Erythroblast (primary cell): ENCODE measurements at places on chromosomes 1 and 21.

DNA sequence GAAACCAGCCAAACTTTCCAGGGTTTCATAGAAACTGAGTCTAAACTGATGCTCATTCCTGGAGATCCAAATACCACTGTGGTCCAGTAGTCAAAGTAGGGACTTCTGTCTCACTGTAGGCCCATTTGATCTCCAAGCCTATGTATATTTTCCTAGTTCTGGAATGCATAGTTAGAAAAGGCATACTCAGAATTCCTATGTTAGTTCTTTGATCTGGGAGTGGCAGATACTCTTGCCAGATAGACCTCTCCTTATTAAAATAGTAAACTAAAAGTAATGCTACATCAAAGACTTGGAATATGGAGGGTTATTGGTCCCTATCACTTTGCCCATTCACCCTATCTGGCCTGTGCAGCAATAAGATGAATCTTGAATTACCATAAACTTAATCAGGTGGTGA is 10.4 kb upstream of the SGIP1 start:
- DNase-seq: no peak

- DNase-seq: no peak
Measured at GRCh38 chr1:114003431-114003830, 24.2 kb downstream of the OLFML3 start.

DNA sequence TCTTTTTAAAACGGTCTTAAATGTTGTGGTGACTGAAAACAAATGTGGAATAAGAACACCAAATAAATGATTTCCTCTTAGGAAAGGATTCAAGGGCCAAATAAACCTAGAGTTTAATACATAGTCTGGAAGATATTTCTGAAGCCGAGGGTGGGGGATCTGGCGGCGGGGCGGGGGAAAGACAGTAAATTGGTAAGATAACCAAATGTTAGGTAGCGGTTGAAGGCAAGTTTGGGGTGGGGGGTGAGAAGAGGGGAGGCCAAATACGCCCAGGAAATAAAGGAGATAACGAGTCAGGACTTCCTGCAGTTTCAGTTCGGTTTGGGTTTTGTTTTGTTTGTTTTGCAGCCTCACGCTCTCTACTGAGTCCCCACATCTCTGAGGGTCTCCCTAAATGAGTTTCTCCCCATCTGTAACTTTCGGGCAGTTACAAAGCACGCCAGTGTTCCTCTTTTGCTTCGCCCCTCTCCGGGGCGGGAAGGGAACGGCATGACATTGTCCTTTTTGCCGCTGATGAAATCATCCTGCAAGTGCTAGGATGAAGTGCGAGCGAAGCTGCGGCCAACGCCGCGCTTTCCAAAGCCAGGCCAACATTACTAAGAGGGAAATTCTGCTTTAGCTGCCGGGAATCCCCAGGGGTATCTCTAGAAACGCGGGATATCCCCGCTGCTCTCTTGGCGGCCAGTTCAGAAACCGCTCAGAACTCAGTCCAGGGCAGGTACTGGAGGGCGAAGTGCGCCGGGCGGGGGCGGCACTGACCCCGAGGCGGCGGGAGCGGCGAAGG is 844 bp downstream of the NIBAN1 start:
- peak; percentile 93 for DNase-seq

DNA sequence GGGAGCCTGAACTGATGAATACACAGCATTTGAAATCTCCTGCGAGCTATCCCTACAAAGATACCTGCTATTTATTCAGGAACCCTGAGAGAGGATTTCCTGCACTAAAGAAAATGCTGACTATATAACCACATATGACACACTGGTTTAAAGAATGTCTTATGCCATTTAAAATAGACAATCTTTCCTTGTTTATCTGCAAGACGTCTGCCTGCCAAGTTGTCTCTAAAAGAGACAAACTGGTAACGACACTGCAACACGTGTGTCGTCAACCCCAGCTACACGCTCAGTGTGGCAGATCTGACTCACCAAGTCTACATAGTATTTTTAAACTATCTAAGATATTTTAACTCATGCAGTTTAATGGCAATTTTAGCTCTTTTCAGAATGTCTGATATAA is 42.7 kb downstream of the APP start:
- no peak for DNase-seq

GRCh38 chr1:153466908-153467307 is 6.5 kb upstream of the S100A7 start:
- no peak for DNase-seq

GRCh38 chr1:89847191-89847729 is 26.4 kb downstream of the LRRC8D start:
- no peak for DNase-seq

GRCh38 chr1:153395776-153396175 is 4.9 kb upstream of the S100A8 start:
- DNase-seq: no peak

DNA sequence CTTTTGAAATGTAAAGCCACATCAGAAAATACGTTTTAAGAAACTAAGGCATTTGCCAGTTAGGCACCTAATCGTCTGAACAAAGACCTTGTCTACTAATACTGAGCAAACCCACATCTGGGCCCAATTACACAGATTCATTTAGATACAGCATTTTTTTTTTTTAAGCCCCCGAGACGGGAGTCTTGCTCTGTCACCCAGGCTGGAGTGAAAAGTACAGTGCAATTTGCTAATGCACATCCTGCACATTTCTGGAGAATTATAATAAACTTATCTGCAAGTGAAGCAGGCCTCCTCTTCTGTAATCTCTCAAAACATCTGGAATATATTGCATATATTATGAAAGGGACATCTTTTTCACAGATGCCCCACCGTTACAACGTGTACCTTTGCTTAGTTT is 3.3 kb downstream of the RSRP1 start:
- DNase-seq: peak; percentile 58

DNA sequence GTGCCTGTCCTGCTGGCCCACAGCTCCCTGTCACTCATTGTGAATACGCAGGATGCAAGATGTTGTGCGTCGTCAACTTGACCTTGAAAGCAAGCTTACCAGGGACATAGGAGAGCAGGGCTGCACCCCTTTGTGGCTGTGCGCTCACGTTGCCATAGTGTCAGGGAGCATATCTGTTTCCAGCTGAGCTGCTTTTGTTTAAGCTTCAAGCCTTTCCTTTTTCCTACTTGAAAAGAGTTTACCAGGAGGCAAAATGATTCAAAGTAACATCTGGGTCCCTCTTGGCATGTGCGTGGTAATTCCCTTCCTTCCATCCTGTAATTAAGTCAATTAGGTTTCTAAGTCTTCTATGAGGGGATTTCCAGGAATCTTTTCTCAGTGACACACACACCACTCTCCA is 537.1 kb downstream of the AJAP1 start:
- no peak for DNase-seq

- no peak for DNase-seq
Measured at GRCh38 chr1:36092798-36093185, 4.1 kb downstream of the ADPRS start.

DNA sequence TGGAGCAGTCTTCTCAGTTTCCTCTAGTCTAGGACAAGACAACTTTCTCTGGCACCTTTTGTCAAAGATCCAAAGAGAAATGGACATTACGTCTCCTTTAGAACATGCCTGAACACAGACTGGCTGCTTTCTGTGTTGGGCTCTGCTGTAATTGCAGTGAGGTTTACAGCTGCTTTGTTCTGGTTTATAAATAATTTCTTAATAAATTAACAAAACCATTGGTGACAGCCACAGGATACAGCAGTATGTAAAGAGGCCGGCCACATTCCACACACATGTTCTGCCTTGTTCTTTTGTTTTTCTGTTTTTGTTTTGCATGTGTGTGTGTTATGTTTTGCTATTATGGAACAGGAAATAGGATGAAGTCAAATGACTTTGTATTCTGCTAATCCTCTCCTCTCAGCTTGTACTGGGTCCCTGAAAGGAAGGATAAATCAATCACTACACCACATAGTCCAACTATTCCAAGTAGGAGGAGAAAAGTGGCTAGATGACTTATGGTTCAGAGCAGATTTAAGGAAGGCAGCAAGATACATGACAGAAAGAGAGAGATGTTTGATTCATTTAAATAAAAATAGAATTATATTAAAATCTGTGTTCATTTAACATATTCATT is 161.5 kb upstream of the ESRRG start:
- no peak for DNase-seq

DNA sequence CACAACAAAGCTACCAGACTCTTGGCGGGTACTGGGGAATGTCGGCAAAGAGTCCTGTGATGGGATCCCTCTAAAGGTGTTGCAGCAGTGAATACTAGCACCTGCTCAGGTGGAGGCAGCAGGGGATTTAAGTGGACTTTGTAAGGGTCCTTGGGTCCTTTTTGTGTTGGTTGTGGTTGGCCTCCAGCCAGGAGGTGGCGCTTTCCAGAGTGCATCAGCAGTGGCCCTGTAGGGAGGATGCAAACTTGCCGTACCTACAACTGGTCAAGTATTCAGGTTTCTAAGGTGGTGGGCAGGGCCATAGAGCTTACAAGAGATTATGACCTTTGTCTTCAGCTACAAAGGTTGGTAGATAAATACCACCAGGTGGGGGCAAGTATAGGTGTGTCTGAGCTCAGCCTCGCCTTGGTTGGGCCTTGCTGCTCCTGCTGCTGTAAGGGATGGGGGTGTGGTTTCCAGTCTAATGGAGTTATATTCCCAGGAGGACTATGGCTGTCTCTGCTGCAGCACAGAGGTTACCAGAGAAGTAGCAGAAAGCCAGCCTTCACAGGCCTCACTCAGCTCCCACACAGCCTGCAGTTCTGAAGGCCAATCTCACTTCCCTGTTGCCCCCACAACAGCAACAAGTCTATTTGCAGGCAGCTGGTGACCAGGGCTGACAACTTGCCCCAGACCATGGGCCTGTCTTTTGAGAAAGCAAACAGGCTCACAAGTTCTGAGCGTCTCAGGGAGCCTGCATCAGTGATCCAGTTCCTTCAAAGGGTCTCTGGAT is 7.3 kb downstream of the OR2M5 start:
- no peak for DNase-seq

DNA sequence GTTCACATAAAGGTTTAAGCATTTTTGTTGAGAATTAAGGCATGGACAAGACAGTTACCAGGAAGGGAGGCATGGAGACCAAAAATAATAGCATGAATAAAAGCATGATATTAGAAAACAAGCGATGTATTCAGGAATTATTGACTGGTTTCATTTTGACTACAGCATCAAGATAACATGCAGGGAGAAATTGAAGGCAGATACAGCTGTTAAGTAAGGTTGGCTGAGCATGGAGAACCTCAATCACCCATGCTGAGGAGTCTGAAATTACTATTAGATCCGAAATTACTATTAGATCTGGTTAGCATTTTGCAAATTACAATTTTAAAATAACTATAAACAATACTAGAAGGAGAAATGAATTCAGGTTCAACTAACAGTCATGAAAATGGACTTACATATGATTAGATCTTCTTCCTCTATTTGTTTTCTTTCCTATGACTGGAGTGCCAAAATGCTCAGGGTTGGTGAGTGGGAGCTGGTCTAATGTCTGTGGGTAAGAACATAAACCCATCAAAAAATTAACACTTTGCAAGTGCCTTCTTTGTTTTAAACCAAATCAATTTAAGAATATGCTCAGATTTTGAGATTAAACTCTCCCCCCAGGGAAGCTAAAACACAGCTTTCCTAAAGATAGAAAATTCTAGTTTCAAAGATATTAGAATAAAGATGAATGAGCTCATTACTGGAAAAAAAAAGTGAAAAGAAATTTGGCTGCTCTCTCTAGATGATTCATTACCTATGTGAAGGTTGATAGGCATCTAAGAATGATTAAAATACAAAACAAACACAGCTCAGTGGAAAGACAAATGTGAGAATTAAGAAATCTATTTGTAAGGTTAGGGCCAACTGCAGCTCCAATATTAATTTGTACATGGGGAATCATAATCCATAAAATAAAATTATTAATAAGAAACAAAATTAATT is 81.7 kb downstream of the ARID4B start:
- no peak for DNase-seq

- DNase-seq: no peak
Measured at GRCh38 chr21:36423771-36424433, 38.7 kb downstream of the CHAF1B start.

- peak; percentile 98 for DNase-seq
Measured at GRCh38 chr1:23524716-23525401, 6.2 kb downstream of the E2F2 start.

- no peak for DNase-seq
Measured at GRCh38 chr1:118944546-118944945, 43.6 kb downstream of the TBX15 start.
